ENCODE measurements at places on chromosomes 3 and 15. TPM values are rescaled to one million over a fixed set of nuclear protein-coding genes. Genes with fewer than 3 reads are reported as not detected.

GRCh38 chr3:5376761-5377160, 189.3 kb downstream of the EDEM1 start:
- DNase-seq: no peak

DNA sequence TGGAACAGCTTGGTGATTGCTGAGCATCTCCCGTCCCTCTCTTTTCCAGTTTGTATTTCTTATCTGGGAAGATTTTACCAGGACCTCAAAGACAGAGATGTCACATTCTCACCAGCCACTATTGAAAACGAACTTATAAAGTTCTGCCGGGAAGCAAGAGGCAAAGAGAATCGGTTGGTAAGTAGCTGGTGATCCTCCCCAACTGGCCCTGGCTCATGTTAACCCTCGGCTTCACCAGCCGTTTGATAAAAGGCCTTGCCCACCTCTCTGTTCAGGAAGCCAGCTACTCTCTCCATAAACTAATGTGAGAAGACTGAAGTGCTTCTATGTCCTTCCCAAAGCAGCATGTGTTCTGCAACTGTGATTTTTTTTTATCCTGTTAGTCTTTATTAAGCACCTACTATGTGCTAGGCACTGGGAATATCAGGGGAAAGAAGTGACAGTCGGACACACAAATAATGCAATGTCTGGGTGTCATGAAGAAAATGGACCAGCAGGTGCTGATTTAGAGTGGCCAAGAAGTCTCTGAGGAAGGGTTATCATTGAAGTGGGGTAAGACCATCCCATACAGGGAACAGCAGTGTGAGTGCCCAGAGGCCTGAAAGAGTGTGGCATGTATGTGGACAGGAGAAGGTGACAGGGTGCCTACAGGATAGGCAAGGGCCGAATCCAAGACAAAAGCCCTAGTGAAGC, 1.2 kb downstream of the MANF start:
- DNase-seq: no peak

- no peak for DNase-seq
These were observed 4.3 kb downstream of the DNASE1L3 start for GRCh38 chr3:58206406-58207011.

DNA sequence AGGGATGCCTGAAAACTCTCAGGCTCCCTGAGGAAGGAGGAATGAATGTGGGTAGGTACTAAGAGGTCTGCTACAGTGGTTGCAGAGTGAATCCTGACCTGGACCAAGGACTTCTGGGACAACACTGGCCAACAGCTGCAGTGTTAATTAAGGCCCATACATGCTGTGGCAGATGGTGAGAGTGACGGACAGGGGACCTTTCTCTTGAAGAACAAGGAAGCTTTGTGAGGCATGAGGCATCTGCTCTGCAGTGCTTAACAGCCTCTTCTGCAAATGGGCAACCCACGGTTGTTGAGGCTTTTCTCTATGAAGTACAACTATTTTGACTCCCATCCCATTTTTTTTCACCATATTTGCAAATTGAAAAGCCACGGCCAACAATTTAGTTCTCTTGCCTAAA, 26.6 kb upstream of the ACAN start:
- no peak for DNase-seq

CCDC71 gene
- 28.9 TPM for total RNA-seq

MESP2 gene
- total RNA-seq: 0.40 TPM

Data from activated B cell treated with CpG ODN at 0.5 μM for 24 hours (primary cell).